Stimulated activated CD4-positive, alpha-beta T cell treated with anti-CD3 and anti-CD28 coated beads, Interleukin-1b, Interleukin-23, amount 100 ng/mL, for 1 hour (primary cell): ENCODE measurements at places on chromosomes 3 and 15.

GRCh38 chr3:16280671-16281070 lies 15.7 kb downstream of the OXNAD1 start:
- no peak for DNase-seq

DNA sequence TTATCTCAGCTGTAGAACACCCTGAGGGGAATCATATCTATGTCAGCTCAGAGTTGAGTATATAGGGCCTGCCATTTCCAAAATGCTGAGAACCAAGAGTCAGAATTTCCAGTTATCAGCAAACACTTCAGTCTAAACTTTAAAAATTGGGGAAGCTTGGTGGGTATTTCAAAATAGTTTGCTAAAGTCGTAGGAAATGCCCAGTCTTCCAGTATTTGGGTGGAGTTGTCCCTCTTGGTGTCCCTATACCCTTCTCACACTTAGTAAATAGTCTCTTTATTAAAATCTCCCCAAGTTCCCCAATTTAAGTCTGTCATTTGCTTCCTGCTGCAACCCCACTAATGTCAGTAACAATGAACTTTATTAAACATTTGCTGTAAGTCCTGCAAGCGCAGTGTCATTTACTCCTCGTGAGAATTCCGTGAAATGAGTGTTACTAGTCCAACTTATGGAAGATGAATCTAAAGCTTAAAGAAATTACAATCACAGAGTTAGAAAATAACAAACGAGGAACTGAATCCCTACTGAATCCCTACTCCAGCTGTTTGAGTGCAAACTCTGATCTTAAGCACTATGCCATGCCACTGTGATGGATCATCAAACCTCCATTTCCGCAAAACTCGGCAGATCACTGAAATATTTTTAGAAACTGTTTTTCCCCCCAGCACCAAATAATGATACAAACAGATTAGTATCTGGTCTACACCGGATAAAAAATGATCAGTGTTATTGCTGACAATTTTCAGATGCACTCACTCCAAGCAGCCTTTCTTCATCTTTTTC lies 341.7 kb upstream of the PROK2 start:
- no peak for DNase-seq

- DNase-seq: no peak
These were observed 17.5 kb upstream of the BCHE start for GRCh38 chr3:165854696-165855095.

- no peak for DNase-seq
These were observed 2.4 kb downstream of the ACAP2 start for GRCh38 chr3:195440379-195440778.

DNA sequence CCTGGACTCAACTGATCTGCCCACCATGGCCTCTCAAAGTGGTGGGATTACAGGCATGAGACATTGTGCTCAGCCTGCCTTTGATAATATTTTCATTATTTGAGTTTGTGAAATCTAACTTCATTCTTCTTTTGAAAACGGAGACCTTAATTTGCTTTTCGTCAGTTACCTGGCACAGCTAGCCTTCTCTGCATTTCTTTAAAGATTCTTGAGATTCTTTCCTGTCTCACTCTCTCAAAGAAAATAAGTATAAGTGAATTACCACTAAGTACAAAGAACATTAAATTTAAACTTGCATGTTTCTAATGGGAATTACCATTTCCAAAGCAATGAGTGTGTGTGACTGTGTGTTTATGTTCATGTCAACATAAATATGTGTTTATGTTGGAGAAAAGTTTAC lies 187.9 kb downstream of the NFKBIZ start:
- DNase-seq: no peak

- no peak for DNase-seq
These were observed 388.2 kb upstream of the AGTR1 start for GRCh38 chr3:148309390-148310035.

GRCh38 chr15:23050708-23051107 lies 11.3 kb upstream of the TUBGCP5 start:
- DNase-seq: no peak

- DNase-seq: no peak
These were observed 89.8 kb downstream of the KLHL25 start for GRCh38 chr15:85704720-85705429.

GRCh38 chr15:60352525-60352924 lies 45.3 kb downstream of the ANXA2 start:
- DNase-seq: no peak

- DNase-seq: no peak
These were observed 6.4 kb upstream of the EID1 start for GRCh38 chr15:48871542-48871941.

DNA sequence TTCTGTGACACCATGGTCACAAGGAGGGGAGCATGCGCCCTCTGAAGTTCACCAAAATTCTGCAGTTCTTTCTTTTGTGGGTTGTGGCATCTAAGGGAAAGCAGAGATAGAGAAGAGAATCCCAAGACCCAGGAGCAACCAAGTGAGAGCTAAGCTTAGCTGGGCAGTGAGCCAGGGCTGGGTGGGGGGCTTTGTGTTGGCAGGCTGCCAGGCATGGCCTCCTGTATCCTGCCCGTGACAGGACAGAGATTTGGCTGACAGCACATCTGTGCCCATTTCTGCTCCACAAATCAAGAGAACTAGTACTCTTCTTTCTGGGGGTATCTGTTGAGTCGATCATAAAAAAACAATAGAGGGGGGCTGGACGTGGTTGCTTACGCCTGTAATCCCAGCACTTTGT lies 66.2 kb downstream of the NMNAT3 start:
- no peak for DNase-seq

DNA sequence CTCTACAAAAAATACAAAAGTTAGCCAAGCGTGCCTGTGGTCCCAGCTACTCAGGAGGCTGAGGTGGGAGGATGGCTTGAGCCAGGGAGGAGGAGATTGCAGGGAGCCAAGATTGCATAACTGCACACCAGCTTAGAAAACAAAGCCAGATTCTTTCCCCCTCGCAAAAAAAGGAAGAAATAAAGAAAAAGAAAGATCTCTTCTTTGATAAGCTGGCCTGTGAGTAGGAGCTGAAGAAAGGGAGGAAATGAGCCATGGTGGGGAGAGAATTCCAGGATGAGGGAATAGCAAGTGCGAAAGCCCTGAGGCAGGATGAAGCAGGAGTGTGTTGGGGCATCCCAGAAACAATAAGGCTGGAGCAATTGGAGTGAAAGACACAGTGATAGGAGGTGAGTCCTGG lies 24.5 kb upstream of the TOP2B start:
- no peak for DNase-seq

GRCh38 chr15:68818769-68819494 lies 1.8 kb downstream of the ANP32A start:
- peak; percentile 30 for DNase-seq

DNA sequence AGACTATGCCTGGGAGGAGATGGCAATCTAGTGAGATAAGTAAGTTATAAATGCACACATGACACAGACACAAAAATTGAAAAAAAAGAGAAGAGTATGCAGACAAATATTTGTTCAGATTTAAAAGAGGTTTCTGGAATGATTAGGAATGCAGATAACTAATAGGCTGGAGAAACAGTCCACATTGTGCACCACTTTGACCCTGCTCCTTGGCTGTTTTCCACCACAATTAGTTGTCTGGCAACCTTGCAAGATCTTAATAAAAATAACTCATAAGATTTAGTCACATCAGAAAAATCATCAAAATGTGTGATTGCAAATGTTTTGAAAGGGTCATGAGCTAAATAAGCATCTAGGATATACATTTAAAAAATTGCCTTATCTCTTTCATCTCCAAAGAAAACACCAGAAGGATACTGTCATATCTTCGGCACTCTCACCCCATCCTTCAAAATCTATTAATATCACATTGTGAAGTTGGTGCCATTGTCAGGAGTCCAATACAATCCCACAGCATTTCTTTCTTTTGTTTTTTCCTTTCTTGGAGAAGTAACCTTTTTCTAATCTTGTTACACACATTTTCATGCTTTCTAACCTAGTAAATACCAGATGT lies 153.7 kb upstream of the KCNMB2 start:
- DNase-seq: no peak

- DNase-seq: no peak
These were observed 28.2 kb downstream of the GJD2 start for GRCh38 chr15:34726406-34727100.

- no peak for DNase-seq
These were observed 488.7 kb upstream of the TPRG1 start for GRCh38 chr3:188683032-188683521.

- no peak for DNase-seq
These were observed 4.5 kb upstream of the IQCF5 start for GRCh38 chr3:51879937-51880336.

GRCh38 chr3:124372775-124373174 lies 357.5 kb upstream of the UMPS start:
- no peak for DNase-seq

GRCh38 chr15:60376677-60377095 lies 21.1 kb downstream of the ANXA2 start:
- no peak for DNase-seq

DNA sequence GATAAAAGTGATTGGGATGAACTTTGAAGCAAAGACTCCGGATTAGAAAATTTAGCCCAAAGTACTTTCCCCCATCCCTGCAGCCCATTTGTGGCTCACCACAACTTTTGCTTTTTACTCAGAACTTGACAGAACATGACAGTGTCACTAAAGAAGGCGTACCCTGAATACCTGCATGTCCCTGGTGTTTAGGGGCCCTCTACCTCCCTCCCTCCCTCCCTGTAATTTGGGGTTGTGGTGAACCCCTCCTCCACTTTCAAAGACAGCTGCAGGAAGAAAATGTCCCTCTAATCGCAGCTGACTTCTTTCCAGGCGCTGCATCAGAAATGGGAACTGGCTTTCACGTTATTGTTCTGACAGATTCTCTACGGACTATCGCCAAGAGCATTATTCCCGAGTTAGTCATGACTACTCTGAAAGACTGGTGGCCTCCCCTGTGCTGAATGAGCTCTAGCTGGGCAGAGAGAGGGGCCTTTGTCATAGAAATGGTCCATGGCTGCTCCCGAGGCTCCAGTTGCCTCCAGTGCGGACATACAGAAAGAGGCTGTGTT lies 93.2 kb upstream of the ARHGEF3 start:
- DNase-seq: no peak

GRCh38 chr3:140822401-140823047 lies 119.1 kb upstream of the SLC25A36 start:
- no peak for DNase-seq

DNA sequence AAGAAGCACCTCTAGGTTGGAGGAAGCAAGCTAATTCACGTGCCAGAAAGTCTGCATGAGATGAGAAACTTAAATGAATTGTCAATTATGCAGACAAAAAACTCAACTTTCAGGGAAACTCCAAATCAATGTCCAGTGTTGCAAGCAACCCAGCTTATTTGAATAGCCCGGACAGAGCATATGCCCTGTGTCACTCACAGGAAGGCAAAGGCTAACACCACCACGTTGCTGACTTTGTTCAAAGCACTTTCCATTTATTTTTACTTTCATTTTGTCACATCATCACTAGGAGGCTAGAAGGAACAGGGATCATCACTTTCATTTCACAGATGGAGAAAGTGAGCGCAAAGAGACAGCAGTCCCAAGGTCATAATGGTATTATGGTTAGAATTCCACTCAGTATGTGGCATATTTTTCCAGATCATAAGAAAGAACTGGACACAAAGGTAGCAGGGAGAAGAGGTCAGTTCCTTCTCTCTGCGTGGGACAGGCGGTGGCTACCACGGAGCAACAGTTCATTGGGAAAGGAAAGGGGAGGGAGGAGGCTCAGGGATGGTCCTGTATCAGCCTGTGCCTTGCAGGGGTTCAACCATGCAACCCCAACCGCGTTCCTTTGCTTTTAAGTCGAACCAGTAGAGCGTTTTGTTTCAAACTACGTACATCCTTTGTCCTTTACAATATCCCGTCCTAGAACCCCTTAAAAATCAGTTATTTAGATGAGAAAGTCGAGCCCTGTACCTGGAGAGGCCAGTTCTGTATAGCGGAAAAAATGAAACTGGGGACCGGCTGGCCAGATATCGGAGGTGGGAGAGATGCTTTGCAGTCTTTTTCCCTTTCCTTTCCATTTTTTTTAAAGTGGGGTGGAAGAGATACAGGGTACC lies 1.1 kb downstream of the HEG1 start:
- no peak for DNase-seq

DNA sequence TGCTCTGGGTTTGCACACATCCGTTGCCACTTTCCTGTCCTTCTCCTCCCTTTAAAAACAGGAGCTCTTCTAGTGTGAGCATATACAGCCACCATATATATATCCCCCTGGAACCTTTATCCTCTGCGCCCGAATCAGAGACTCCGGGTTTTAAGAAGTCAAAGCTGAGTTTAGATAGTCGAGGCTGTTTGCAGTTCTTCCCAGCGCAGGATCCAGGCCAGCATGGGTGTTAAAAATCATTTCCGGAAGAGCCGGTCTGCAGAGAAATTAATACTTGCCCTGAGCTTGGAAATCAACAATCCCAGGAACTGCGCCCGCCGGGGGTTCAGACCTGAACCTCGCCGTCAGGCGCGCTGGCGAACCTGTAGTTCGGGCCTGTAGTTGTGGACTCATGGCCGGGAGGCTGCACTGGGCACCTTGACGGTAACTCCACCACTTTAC lies 2.3 kb downstream of the SHOX2 start:
- DNase-seq: no peak

DNA sequence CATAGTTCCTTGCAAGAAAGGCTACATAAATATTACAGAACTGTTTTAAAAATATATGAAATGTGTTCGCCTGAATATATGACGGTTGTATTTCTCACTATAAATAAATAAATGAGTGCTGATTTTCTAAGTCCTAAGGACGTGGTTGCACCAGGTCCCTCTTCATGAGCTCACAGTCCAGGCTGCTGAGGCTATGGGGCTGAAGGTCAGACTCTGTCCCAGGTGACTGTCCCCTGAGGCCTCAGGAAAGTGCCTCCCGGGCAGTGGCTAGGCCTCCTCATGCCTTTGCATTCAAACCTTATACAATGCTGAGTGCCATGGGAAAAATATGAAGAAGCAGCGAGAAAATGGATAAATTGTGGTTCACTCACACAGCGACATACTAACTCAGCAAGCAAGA lies 43.5 kb upstream of the SSR3 start:
- no peak for DNase-seq

DNA sequence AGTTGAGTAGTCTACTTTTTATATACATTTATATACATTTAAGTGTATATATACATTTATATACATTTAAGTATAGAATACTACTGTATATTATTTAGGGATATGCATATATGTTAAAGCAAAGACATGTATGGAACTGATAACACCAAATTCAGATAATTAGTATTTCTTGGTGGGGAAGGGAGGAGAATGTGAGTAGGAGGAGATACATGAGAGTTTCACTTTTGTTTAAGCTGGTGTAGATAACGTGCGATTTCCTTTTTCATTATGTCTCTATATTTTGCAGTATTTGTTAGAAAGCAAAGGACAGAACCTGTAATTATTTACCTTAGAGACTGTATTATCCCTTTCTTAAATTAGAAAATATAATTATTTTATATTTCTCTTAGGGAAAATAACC lies 16.6 kb upstream of the NIT2 start:
- DNase-seq: no peak

GRCh38 chr15:58357529-58358476 lies 74.0 kb upstream of the LIPC start:
- no peak for DNase-seq

- DNase-seq: no peak
These were observed 8.6 kb downstream of the NCEH1 start for GRCh38 chr3:172702256-172702655.
